ENCODE measurements at places on chromosomes 3 and 15. TPM values are rescaled to one million over a fixed set of nuclear protein-coding genes. Genes with fewer than 3 reads are reported as not detected.

The CPA3 gene
- not detected for total RNA-seq

The GASK1A gene
- total RNA-seq: not detected

The SPINK8 gene
- total RNA-seq: not detected

The PRSS50 gene
- not detected for total RNA-seq

The GPR27 gene
- total RNA-seq: 2.0 TPM

The MINAR1 gene
- 1.7 TPM for total RNA-seq

The ANKRD34C gene
- total RNA-seq: 0.05 TPM

The DZIP1L gene
- total RNA-seq: 19.8 TPM

The SPRED1 gene
- 31.7 TPM for total RNA-seq

The TMEM212 gene
- not detected for total RNA-seq

The SLC35G2 gene
- total RNA-seq: 10.1 TPM

The SEMA7A gene
- total RNA-seq: 26.7 TPM

The MST1R gene
- total RNA-seq: 0.57 TPM

The ECE2 gene
- not detected for total RNA-seq

The ADAMTS17 gene
- total RNA-seq: 0.27 TPM

The PLOD2 gene
- total RNA-seq: 151 TPM

The PLS1 gene
- total RNA-seq: 6.0 TPM

The TATDN2 gene
- total RNA-seq: 28.8 TPM

The EPHA3 gene
- total RNA-seq: 5.0 TPM

The DALRD3 gene
- total RNA-seq: 18.5 TPM

The CFAP44 gene
- total RNA-seq: 6.4 TPM

The GOLGA8S gene
- total RNA-seq: 0.14 TPM

The C3orf85 gene
- total RNA-seq: not detected

The P3H2 gene
- total RNA-seq: 46.9 TPM

The GCSAM gene
- not detected for total RNA-seq

The C3orf49 gene
- not detected for total RNA-seq

The TMCO5A gene
- not detected for total RNA-seq

The FEZF2 gene
- total RNA-seq: not detected

The CEP152 gene
- total RNA-seq: 4.2 TPM

The C2CD4A gene
- not detected for total RNA-seq

The HHLA2 gene
- not detected for total RNA-seq

The NPAP1 gene
- not detected for total RNA-seq

The TRPC1 gene
- 19.2 TPM for total RNA-seq

The COLQ gene
- 1.2 TPM for total RNA-seq

The MYO5C gene
- 4.5 TPM for total RNA-seq

The CNTN3 gene
- total RNA-seq: 0.50 TPM

The ZNF106 gene
- total RNA-seq: 69.6 TPM

The PPP1R14D gene
- not detected for total RNA-seq

The LSMEM2 gene
- total RNA-seq: 0.30 TPM

The NAA50 gene
- 151 TPM for total RNA-seq

The TUSC7 gene
- not detected for total RNA-seq

The SEMA3B gene
- 5.9 TPM for total RNA-seq

The RFC4 gene
- total RNA-seq: 13.1 TPM

The CASR gene
- not detected for total RNA-seq

The ARHGEF3 gene
- 13.7 TPM for total RNA-seq

The ADPRH gene
- 2.6 TPM for total RNA-seq

The PRR20G gene
- total RNA-seq: not detected

The C3orf18 gene
- total RNA-seq: 8.0 TPM

The CHL1 gene
- not detected for total RNA-seq

The SLC22A13 gene
- total RNA-seq: 0.72 TPM

The EFHB gene
- 0.94 TPM for total RNA-seq

The EIF4E3 gene
- total RNA-seq: 3.5 TPM

The STRC gene
- 0.29 TPM for total RNA-seq

The IQCF5 gene
- not detected for total RNA-seq

The C3orf80 gene
- total RNA-seq: 13.7 TPM

The GPR87 gene
- 15.5 TPM for total RNA-seq

The ASB7 gene
- total RNA-seq: 13.5 TPM

The C3orf52 gene
- total RNA-seq: 21.3 TPM

The PPP2R3A gene
- 18.7 TPM for total RNA-seq
